ENCODE measurements at places on chromosomes 13 and 19.

- DNase-seq, result no peak
Observed at GRCh38 chr19:45778010-45778661, 4.2 kb downstream of the DMPK start.

DNA sequence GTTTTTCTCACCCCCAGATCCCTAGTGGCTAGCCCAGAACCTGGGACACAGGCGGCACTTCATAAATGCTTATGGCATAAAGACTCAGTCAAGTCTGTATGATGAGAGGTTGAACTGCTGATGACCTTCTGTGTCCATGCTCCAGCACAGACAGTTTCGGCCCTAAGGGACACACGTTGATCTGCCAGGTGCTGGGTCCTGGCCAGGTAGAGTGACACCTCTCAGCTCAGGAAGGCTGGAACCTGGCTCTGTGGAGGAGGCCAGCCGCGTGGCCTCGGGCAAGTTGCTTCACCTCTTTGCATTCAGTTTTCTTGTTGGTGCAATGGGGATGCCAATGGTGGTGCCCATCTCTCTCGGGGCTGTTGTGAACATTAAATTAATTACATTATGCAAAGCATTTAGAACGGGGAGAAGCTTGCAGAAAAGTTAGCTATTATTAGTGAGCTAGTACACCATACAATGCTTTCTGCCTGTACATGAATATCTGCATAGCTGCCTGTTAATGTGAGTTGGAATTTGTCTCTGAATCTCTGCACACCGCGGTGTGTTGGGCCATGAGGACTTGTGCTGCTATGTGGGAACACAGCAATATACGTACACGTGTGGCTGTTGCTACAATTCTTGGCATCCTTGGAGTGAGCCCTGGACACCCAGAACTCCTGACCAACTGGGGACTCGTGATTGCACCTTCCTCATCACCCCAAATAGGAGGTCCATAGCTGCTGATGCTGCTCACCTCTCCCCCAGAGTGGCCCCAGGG is 8.4 kb downstream of the GADD45B start:
- DNase-seq, result no peak

DNA sequence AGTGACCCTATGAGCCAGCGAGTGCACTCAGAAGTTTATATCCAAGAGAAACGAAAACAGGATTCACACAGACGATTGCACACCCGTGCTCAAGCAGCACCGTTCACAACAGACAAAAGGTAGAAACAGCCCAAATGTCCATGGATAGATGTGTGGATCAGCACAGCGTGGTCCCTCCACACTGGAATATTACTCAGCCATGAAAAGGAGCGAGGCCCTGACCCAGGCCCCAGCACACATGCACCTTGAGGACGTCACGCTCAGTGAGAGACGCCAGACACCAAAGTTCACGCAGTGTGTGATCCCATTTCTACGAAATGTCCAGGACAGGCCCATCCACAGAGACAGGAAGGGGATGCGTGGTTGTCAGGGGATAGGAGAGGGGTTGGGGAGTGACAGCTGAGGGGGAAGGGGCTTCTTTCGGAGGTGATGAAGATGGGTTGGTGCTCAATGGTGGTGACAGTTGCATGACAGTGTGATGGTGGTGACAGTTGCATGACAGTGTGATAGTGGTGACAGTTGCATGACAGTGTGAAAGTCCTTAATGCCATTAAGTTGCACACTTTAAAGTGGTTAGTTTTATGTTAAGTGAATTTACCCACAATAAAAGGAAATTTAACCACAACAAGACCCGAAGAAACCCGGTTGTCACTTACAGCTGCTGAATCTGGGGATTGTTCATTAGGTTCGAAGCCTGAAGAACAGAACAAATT is 18.9 kb upstream of the SLC39A3 start:
- DNase-seq, result no peak

GRCh38 chr19:8631425-8631819 is 989 bp downstream of the NFILZ start:
- DNase-seq, result no peak

DNA sequence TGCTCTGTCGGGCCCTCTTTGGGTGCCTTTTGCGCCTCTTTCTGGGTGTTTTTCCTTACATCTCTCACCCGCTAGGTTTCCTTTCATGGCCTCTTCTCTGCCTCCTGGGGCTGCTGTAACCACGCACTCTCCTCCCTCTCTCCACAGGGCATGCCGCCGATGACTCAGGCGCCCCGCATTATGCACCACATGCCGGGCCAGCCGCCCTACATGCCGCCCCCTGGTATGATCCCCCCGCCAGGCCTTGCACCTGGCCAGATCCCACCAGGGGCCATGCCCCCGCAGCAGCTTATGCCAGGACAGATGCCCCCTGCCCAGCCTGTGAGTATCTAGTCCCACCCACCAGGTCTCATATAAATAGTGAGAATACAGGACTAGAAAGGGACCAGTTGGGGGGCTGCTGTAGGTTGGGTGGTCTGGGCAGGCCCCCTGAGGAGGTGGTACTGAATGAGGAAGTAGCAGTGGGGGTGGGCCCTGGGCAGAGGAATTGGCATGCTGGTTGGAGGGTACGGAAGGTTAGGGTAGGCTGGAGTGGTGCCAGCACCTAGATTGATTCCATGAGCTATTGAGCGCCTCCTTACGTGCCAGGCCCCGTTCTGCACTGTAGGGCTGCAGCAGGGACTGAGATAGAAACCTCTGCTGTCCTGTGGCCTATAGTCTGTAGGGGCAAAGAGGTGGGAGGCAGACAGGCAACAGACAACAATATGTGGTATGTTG is 11.9 kb downstream of the SNRPA start:
- DNase-seq, result no peak

GRCh38 chr13:25971459-25972145 is 80.2 kb downstream of the SHISA2 start:
- no peak for DNase-seq

- DNase-seq, result no peak
Observed at GRCh38 chr19:9144920-9145319, 4.7 kb downstream of the ZNF317 start.

- DNase-seq, result no peak
Observed at GRCh38 chr13:102400675-102401145, 1.1 kb downstream of the FGF14 start.

GRCh38 chr13:48163061-48163460 is 68.2 kb upstream of the MED4 start:
- DNase-seq, result no peak

DNA sequence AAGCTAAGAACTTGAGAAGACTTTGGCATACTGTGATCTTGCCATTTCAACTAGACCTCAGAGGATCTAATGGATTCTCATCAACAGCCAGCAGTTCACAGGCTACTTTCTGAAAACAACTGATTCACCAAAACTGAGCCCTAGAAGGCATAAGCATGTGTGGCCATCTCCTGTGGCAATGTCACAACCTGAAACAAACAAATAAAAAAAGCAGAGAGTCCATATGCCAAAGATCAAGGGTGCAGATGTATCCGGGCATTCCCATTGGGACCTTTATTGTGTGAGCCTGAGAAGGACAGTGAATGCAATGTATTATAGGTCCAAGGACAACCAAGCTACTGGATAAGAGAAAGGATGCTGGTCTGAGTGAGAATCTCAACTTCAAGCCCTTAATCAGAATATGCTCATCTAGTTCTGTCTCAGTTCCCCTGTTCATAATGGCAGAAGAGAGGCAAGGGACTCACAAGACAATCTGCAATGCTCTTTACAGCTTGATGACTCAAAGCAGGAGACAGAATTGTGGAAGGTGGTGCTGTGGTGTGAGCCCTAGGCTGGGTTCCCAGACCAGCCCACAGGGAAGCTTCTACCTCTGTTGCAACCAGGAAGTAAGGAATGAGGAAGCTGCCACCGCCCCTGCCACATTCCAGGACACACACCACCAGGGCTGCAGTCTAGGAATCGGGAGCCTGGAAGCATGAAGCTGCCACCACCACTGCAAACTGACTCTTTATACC is 133.7 kb downstream of the RAP2A start:
- DNase-seq, result no peak

GRCh38 chr13:113350065-113350937 is 13.6 kb downstream of the GRTP1 start:
- no peak for DNase-seq

All from hippocampal formation (tissue), 2 donors.